Stomach (tissue), 19 donors: ENCODE measurements at places on chromosomes 12 and 14. TPM values are rescaled to one million over a fixed set of nuclear protein-coding genes. Genes with fewer than 3 reads are reported as not detected.

Gene PALS1
- polyA plus RNA-seq = 8.7 TPM

Gene SAMD4A
- polyA plus RNA-seq = 2.5 TPM

Gene RNF212B
- 1.1 TPM for polyA plus RNA-seq

Gene PLBD1
- polyA plus RNA-seq = 9.5 TPM

Gene MSRB3
- polyA plus RNA-seq = 17.9 TPM

Gene CPM
- polyA plus RNA-seq = 13.9 TPM

Gene KRT2
- polyA plus RNA-seq = not detected

Gene KANSL2
- 16.2 TPM for polyA plus RNA-seq

Gene WASHC3
- polyA plus RNA-seq = 52.7 TPM

Gene LYZ
- 503 TPM for polyA plus RNA-seq

Gene TPPP2
- not detected for polyA plus RNA-seq

Gene OVCH1
- 0.18 TPM for polyA plus RNA-seq

Gene TAS2R14
- 0.31 TPM for polyA plus RNA-seq
